ENCODE measurements at places on chromosomes 13 and 19.

DNA sequence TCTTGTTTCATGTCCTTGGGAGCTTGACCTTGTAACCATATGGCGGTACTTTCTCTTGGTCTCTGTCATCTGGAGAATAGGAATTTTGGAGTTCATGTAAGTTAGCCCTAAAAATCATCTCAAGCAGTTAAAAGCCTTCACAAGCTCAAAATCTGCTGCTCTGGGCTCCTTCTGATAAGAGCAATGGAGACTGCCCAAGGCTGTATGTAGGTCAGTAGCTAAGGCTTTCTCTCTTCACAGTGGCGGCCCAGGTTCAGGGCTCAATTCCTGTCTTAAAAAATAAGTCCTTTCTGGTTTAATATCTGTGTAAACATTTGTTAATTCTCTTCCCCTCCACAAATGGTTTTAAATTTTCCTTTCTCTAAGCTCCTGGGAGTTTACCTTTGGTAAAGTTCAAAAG lies 45.3 kb upstream of the ANKRD10 start:
- no peak for DNase-seq

GRCh38 chr19:32676186-32676894 lies 692 bp downstream of the RGS9BP start:
- DNase-seq: no peak

DNA sequence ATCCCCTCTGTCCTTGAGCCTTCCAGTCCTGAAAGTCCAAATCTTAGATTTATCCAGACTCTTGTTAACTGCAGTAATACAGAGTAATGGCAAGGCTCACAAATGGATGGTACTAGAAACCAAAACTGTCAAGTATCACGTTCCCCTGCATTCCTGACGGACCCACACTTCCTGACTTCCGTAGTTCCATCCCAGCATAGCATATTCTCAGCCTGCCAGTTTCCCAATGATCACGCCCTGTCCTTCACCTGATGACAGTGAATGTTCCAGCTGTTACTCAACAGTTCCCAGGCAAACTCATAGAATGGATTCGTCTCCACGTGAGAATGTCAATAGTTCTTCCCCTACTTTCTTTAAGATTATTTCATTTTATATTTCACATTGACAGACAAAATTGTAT lies 33.6 kb downstream of the SLC7A1 start:
- DNase-seq: no peak

GRCh38 chr13:35917252-35917941 lies 213.8 kb downstream of the DCLK1 start:
- no peak for DNase-seq

Measured in right atrium auricular region (tissue), 2 donors.